ENCODE measurements at places on chromosomes 11 and 22.

- no peak for DNase-seq
Observed at GRCh38 chr11:24934733-24935439, 438.0 kb downstream of the LUZP2 start.

DNA sequence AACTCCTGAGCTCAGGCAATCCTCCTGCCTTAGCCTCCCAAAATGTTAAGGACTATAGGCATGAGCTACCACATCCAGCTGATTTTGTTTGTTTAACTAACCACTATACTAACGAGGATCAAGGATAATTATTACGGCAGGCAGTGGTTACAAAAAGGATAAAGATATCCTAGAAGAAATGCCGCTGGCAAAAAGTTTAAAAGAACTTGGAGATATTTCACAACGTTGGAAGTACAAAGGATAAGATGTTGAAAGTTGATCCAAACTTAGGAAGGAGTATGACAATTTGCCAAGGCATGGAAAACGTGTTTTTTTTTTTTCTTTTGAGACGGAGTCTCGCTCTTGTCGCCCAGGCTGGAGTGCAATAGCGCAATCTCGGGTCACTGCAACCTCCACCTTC lies 13.4 kb downstream of the AP5B1 start:
- DNase-seq: no peak

DNA sequence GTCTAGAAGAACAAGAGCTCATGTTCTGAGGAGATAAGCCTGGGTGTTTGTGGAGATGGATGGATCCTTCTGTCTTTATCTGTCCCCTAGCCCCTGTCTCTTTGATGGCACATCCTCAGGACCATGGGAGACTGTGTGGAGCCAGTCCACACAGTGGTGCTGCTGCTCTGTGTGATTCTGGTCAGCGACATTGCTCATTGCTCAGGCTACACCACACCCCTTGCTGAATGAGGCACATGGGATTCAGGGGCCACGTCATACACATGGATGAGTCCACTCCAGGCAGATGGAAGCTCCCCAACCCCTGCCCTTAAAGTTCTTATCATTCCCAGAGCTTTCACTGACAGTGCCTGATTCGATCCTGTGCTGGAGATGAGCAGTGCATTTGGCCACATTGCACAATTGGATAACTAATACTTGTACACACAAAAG lies 222.2 kb downstream of the NAV2 start:
- no peak for DNase-seq

DNA sequence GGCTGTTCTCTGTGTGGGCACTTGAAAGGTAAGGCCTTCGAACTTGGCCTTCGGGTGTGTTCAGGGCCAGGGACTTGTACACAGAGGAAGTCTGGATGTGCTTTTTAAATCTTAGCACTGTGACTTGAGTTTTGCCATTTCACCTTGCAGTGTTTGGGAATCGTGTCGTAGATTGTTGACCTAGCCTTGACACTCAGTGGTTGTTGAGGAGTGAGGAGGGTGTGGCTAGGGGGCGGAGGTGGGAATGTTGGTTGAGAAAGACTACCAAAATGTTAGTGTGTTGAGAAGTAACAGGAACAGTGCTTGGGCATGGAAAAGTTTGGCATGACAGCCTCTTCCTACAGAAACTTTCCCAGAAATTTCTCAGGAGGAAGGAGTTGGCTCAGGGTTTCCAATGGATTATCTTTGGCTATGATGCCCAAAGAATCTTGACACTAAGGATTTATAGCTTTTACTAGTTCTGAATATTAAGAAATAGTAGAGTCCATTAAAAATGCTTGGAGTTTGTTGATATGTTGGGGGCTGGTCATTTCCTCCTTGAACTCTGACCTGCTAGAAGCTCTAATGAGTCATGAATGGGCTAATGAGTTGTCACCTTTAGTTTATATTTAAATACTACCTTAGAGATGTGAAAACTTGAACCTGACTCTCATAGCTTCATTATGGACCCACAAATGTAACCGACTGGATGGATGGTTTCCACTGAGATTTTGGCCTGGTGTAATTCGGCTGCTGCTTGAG lies 40.6 kb downstream of the BARX2 start:
- DNase-seq: no peak

DNA sequence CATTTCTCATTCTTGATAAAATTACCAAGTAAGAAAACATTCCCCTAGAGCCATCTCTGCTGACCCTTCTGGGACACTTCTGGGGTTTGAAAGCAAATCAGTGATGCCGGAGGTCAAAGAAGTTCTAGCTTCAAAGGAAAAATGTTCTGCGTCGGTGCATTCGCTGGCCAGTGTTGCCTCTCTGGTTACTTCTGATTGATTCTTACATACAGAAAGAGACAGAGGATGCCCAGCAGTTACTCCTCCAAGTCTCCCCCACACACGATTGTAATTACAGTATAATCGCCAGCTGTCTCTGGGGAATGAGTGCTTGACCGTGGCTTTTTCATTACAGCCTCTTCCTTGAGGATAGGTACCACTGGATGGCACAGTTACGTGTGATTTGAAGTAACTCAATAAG lies 150.9 kb downstream of the SNX19 start:
- no peak for DNase-seq

- peak; percentile 8 for DNase-seq
Observed at GRCh38 chr11:101912823-101913284, 2.0 kb upstream of the CEP126 start.

GRCh38 chr11:130181295-130182272 lies 22.0 kb downstream of the ST14 start:
- peak; percentile 84 for DNase-seq

DNA sequence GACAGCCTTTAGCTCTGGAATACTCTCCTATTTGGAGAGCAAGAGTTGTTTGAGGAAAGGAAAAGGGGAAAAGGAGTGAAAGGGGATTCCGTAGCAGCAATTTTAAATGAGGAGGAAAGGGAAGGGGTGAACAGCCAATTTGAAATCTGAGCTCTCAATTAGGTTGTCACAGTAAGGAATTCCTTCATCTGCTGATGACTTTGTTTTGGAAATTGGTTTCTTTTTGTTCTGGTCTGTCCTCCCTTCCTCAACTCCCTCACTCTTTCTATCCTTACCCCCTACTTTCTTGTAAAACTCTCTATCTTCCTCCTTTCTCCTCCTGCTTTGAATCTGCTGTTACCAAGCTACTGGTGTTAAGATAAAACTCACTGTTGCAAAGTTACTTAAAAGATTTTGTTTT lies 1155.6 kb downstream of the DLG2 start:
- DNase-seq: no peak

GRCh38 chr11:66567787-66568123 lies 651 bp downstream of the CTSF start:
- no peak for DNase-seq
